ENCODE measurements at places on chromosomes 2 and 18.

- H3K36me3 ChIP-seq = no peaks in the 10 kb centered on the region
- no peak overlapping the region for H3K4me3 ChIP-seq
- H3K27me3 ChIP-seq = no peaks in the 10 kb centered on the region
Observed at GRCh38 chr2:72077702-72078169, 69.9 kb downstream of the CYP26B1 start.

DNA sequence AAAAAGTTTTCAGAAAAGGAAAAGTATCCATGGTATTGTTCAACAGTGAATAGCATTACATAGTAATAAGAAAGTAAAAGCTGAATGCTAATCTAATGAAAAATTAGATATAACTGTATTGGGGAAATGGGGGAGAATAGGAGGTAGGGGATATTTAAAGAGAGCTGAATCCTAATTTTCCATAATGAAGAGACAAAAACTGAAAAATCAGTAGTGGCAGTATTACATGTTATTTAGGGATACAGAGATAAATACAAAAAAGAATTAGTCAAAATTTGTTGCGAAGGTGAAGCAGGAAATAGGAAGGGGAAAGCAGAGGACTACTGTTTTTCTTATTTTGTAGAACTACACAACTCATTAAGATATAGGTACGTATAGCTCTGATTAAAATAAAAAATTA lies 9.1 kb downstream of the TANK start:
- H3K4me3 ChIP-seq = no peak overlapping the region
- no peaks in the 10 kb centered on the region for H3K4me1 ChIP-seq
- H3K27ac ChIP-seq = no peak overlapping the region

DNA sequence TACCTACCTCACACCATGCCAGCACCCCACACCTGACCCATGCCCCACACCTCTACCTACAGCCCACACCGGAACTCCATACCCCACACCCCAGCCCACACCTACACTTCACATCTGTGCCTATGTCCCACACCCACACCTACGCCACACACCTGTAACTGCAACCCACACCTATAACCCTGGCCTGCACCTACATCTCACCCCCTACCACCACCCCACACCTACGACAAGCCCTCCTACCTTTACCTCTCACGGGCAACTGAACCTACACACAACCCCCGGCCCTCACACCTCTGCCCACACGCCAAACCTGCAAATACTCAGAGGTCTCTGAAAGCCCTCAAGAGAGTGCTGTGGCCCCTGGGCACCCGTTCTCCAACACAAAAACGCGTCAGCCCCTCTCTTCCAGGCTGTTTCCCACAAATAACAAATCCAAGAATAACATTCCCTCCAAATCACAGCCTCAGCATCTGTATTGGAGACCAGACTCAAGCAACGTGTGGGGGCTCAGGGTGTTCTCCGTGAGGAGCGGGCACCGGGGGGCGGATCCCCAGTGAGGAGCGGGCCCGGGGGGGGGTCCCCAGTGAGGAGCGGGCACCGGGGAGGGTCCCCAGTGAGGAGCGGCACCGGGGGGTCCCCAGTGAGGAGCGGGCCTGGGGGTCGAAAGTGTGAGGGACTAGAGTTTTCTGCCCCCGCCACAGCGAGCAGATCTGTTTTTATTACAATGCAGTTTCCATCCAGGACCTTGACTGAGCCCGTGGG lies 33.4 kb downstream of the SLC66A2 start:
- H3K4me3 ChIP-seq = no peak overlapping the region
- no peaks in the 10 kb centered on the region for H3K4me1 ChIP-seq
- H3K36me3 ChIP-seq = peaks cover 59% of the 10 kb centered on the region
- no peak for DNase-seq
- no peaks in the 10 kb centered on the region for H3K27me3 ChIP-seq
- H3K27ac ChIP-seq = no peak overlapping the region

- no peaks in the 10 kb centered on the region for H3K27me3 ChIP-seq
- H3K4me3 ChIP-seq = no peak overlapping the region
- no peak for DNase-seq
Observed at GRCh38 chr2:39289609-39290008, 45.8 kb upstream of the CDKL4 start.

DNA sequence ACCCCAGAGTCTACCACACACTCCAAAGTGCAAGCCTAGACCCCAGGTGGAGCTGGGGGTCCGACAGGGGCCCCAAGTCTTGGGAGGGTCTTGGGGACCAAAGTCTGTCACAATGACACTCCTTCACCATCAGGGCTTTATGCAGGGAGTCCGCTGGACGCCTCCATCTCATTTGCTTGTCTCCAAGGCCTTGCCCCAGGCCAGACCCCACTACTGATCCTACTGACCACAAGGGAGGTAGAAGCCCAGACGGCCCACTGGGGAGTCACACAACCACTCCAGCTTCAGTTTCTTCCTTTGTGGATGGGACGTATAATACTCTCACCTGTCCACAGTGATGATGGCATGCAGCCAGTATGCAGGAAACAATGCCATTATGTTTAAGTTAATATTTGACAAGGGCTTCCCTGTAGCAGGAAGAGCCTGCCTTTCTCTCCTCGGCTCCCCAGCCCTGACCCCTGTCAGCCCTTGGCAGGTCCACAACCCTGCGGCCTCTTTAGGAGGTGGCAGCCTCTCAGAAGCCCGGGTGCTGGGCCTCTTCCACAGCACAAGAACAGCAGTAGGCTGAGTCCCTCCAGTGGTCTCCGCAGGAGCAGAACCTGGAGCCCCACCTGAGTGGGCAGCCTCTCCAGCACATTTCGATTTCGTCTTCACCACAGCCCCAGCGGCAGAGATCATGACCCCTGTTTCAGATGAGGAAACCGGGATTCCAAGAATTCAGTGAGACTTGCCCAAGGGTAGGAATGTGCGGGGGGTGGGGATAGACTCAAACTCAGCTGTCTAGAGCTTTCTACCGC lies 6.5 kb downstream of the BIN1 start:
- peak overlapping the region; percentile 8 for H3K4me3 ChIP-seq
- DNase-seq = peak; percentile 90
- no peaks in the 10 kb centered on the region for H3K36me3 ChIP-seq
- H3K27me3 ChIP-seq = no peaks in the 10 kb centered on the region
- peaks cover 4% of the 10 kb centered on the region for H3K4me1 ChIP-seq
- peak overlapping the region; percentile 73 for H3K27ac ChIP-seq

GRCh38 chr18:46481048-46481846 lies 175.8 kb downstream of the LOXHD1 start:
- H3K4me1 ChIP-seq = no peaks in the 10 kb centered on the region
- no peak overlapping the region for H3K27ac ChIP-seq

- no peaks in the 10 kb centered on the region for H3K36me3 ChIP-seq
- no peak for DNase-seq
- H3K27me3 ChIP-seq = no peaks in the 10 kb centered on the region
- no peak overlapping the region for H3K4me3 ChIP-seq
- no peaks in the 10 kb centered on the region for H3K4me1 ChIP-seq
Observed at GRCh38 chr2:21924640-21925285, 801.0 kb downstream of the TDRD15 start.

DNA sequence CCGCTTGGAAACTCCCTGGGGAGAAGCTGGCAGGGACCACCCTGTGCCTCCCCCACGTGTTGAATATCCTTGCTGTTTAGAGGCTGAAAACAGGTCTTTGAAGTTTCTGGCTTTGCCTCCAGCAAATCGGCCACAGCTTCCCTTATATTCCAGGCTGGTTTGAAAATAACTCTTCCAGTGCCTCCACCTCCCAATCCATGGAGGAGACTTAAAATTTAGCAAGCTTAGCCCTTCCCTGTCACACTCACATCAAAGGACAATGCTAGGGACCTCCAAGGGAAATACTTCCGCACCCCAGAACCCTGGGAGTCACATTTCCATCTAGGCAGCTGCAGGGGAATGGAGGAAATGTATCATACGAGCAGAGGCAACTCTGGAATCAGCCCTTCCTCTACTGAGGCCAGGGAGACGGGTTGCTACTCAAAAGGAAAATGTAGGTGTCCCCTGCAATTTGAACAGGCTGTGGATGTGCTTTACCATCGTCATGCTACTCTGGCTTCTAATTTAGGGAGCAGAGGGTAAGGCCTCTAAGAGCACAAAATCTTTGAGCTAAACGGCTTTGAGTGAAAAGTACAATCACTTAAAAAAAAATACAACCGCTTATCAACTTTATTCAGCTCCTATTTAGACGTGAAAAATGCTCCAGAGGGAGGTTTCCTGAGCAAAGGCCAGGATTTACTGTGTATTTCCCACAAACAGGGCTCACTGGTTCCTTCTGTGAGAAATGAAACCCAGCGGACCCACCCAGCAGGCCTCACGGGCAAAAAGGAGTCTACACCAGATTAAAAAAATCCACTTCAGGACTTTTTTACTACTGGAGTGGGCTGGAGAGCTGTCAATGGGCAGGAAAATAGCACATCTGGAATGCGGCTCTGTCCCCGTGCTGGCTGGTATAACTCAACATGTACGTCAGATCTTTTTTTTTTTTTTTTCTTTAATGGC lies 49.4 kb upstream of the PKDCC start:
- no peak overlapping the region for H3K4me3 ChIP-seq
- DNase-seq = no peak
- no peaks in the 10 kb centered on the region for H3K4me1 ChIP-seq
- H3K36me3 ChIP-seq = no peaks in the 10 kb centered on the region
- no peaks in the 10 kb centered on the region for H3K27me3 ChIP-seq

GRCh38 chr18:35087726-35088125 lies 46.5 kb downstream of the MAPRE2 start:
- no peaks in the 10 kb centered on the region for H3K27me3 ChIP-seq
- H3K4me1 ChIP-seq = peaks cover 2% of the 10 kb centered on the region
- DNase-seq = no peak
- no peaks in the 10 kb centered on the region for H3K36me3 ChIP-seq

- H3K4me3 ChIP-seq = no peak overlapping the region
- no peak overlapping the region for H3K27ac ChIP-seq
- no peaks in the 10 kb centered on the region for H3K36me3 ChIP-seq
- no peaks in the 10 kb centered on the region for H3K27me3 ChIP-seq
- no peaks in the 10 kb centered on the region for H3K4me1 ChIP-seq
Observed at GRCh38 chr2:41697389-41697788, 350.4 kb upstream of the PKDCC start.

- H3K36me3 ChIP-seq = no peaks in the 10 kb centered on the region
- H3K4me1 ChIP-seq = no peaks in the 10 kb centered on the region
- no peaks in the 10 kb centered on the region for H3K27me3 ChIP-seq
- no peak overlapping the region for H3K27ac ChIP-seq
- DNase-seq = peak; percentile 75
Observed at GRCh38 chr18:59918320-59918755, 18.5 kb downstream of the PMAIP1 start.

GRCh38 chr2:23636426-23636825 lies 251.4 kb downstream of the KLHL29 start:
- H3K4me1 ChIP-seq = no peaks in the 10 kb centered on the region
- H3K36me3 ChIP-seq = no peaks in the 10 kb centered on the region
- no peak for DNase-seq
- H3K27me3 ChIP-seq = no peaks in the 10 kb centered on the region
- H3K4me3 ChIP-seq = no peak overlapping the region

- no peak overlapping the region for H3K4me3 ChIP-seq
- no peak for DNase-seq
- no peaks in the 10 kb centered on the region for H3K27me3 ChIP-seq
Observed at GRCh38 chr2:64232266-64232665, 88.0 kb upstream of the PELI1 start.

- DNase-seq = no peak
- no peaks in the 10 kb centered on the region for H3K27me3 ChIP-seq
- H3K27ac ChIP-seq = no peak overlapping the region
- H3K4me1 ChIP-seq = no peaks in the 10 kb centered on the region
- H3K4me3 ChIP-seq = no peak overlapping the region
Observed at GRCh38 chr2:102540882-102541281, 67.9 kb downstream of the SLC9A4 start.

DNA sequence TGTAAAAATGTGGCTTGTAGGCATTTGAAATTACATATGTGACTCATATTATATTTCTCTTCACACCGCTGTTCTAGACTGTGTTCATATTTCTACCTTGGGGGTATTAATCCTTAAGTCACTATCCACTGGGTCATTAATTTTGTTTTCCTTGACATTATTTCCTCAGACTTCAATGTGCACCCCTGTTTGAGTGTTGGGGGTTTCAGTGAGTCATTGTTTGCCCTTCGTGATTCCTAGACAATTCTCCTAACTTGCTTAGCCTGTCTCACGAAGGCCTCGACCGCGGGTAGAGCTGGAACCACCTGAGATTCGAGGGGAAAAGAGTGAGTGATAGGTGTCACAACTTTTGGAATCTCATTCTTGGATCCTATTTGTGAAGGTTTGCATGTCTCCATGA lies 35.1 kb downstream of the NPAS2 start:
- H3K4me3 ChIP-seq = no peak overlapping the region
- H3K27me3 ChIP-seq = no peaks in the 10 kb centered on the region
- H3K36me3 ChIP-seq = no peaks in the 10 kb centered on the region
- no peaks in the 10 kb centered on the region for H3K4me1 ChIP-seq
- H3K27ac ChIP-seq = no peak overlapping the region

GRCh38 chr2:30149976-30150375 lies 3.2 kb downstream of the YPEL5 start:
- H3K4me3 ChIP-seq = no peak overlapping the region
- no peak for DNase-seq
- H3K27ac ChIP-seq = no peak overlapping the region

DNA sequence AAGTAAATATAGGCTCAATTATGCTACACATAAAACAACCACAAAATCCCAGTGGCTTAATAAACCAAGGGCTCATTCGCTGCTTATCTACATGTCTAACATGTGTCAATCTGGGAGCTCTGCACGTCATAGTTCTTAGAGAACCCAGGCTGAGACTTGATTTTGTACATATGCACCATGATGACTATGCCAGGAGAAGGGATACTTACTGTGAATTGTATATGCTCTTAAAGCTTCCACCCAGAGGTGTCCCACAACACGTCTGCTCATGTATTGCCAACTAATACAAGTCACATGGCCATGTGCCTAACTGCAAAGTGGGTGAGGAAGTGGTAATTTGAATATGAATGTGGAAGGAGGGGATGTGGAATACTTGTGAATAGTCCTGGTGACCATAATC lies 262.1 kb downstream of the CPS1 start:
- no peak overlapping the region for H3K4me3 ChIP-seq
- H3K27ac ChIP-seq = no peak overlapping the region
- no peaks in the 10 kb centered on the region for H3K27me3 ChIP-seq
- H3K4me1 ChIP-seq = no peaks in the 10 kb centered on the region

Measured in small intestine (tissue), 16 donors.